ENCODE measurements at places on chromosomes 7 and 10. TPM values are rescaled to one million over a fixed set of nuclear protein-coding genes. Genes with fewer than 3 reads are reported as not detected.
A peak's percentile ranks its signal among the peaks of the same experiment; 100 is the strongest.

- peak; percentile 41 for DNase-seq
Measured at GRCh38 chr7:51121931-51122425, 194.6 kb downstream of the COBL start.

DNA sequence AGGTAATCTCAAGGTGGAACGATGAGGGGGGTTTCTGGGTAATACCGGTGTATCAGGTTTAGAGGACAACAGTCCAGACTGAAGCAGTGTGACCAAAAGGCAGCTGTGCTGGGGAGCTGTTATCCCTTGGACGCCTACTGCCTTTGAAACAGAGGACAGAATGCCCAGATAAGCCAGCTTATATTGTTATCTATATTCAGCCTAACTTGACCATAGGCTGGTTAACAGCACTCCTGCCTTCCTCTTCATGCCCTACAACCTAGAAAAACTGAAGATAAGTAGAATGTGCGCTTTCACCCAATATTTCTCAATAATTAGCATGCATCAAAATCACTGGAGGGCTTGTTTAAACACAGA, 44.9 kb downstream of the IL6 start:
- no peak for DNase-seq

Gene DIP2C
- total RNA-seq, result 32.6 TPM

Gene TBX20
- 193 TPM for total RNA-seq

GRCh38 chr7:75578081-75578480, 86.0 kb downstream of the SPDYE5 start:
- no peak for DNase-seq

Gene PAX4
- not detected for total RNA-seq

- no peak for DNase-seq
Measured at GRCh38 chr7:75559976-75560365, 67.9 kb downstream of the SPDYE5 start.

DNA sequence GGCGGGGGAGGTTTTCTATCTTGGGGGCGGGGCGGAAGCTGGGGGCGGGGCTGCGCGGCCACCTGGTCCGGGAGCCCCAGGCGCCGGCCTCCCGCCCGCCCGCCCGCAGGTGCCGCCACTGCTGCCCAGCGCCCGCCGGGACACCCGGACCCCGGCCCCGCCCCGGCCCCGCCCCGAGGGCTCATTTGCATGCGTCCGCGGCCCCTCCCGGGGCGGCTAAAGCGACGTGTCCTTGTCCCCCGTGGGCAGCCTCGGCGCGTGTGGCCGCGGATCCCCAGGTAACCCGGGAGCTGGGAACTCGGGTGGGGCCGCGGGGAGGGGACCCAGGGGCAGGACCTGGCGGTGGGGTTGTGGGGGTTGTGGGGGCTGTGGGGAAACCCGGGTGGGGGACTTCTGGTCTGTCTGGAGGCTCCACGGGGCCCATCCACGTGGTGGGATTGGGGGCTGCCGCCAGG, at the start of gene BHLHA15:
BHLHA15 (plus strand) TSS at position 219 of the 455 bp plus-strand sequence. CDS start 871 bp downstream, outside the sequence.
- no peak for DNase-seq

Measured in left ventricle myocardium superior (tissue), 1 donor.